ENCODE measurements at places on chromosomes 4 and X.

DNA sequence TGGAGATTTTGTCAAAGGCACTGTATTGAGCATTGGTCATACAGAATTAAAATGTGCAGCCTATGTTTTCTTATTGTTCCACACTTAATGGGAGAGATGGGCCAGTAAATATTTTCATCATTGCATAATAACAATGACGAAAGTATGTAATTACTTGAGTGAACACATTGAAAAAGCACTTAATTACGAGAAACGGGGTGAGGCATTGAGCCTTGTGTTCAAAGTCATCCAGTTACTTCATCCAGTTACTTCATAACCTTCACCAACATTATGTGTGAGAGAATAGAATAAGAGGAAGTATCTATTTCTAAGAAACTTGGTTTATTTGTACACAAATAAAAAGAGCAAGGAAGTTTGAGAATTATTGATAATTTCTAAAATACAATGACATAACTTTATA, 1427.0 kb downstream of the ADGRL3 start:
- no peak for DNase-seq

- no peak for DNase-seq
These were observed 100.9 kb downstream of the FAM53A start for GRCh38 chr4:1583051-1583785.

- DNase-seq, result no peak
These were observed 62.5 kb upstream of the NFKB1 start for GRCh38 chr4:102438396-102439235.

- DNase-seq, result no peak
These were observed 23.1 kb downstream of the EIF4E start for GRCh38 chr4:98905839-98906238.

DNA sequence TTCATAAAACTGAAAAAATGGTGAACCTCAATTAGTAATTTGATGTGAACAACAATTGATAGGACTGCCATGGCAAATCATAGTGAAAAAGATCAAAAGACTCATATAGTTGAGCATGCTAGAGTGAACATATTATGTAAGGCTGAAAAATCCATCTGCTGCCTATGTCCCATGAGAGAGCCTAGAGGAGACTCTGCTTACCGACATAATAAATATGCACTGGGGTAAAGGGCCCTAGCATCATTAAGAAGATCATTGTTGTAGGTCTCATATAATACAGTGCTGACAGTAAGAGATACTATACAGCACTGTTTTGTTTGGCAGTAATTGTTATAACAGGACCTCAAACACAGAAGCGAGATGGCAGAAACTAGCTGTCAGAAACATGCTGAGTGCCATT, 229.0 kb downstream of the PABPC4L start:
- DNase-seq, result no peak

DNA sequence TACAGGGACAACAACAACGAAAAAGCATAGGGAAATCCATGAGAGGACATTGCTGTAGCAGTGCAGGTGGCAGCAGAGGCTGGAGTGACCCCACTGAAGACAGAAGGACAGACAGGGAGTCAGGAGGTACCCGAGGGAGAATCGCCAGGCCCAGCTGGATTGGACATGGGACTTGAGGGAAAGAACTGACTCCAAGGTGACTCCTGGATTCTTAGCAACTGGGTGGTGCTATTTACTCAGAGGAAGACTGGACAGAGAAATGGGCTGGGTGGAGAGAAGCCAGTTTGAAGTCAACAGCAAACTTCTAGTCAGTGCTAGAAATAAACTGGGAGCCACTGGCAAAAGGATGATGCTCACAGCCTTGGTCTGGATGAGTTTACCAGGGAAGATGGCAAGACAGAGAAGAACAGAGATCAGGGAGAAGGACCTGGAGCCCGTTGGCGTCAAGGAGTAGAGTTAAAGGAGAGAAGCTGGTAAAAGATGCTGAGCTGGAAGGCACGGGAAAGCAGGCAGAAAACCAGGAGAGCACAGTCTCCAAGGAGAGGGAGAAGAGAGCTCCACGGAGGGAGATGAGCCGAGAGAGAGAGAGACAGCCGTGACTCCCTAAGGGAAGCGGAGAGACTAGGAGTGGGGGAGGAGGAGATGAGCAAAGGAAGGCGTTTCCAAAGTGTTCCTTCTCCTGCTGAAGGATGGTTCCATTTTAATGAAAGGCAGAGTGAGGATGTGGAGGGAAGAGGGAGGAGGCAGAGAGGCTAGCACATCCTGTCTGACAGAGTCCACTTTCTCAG, 119.4 kb downstream of the AFAP1 start:
- DNase-seq, result no peak

DNA sequence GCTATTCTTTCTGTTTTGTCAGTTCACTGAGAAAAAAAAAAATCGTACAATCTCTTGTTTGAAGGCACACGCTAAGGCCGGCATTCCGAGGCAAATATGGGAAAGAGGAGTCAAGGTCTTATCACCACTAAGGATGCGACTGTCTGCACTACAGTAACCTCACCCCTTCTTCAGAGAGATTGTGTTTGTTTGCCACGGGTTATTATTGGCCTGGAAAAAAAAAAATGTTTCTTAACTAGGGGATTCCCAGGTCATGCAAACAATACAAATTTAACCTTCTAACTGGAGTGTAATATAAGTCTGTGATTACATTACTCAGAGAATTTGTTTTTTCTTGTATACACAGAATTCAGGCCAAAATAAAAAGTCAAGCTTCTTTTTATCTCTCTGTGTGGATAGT, 168.3 kb downstream of the TMA16 start:
- DNase-seq, result no peak

GRCh38 chr4:86908251-86908657, 16.0 kb upstream of the C4orf36 start:
- DNase-seq, result no peak

GRCh38 chr4:159159611-159160010, 56.7 kb downstream of the RAPGEF2 start:
- no peak for DNase-seq

DNA sequence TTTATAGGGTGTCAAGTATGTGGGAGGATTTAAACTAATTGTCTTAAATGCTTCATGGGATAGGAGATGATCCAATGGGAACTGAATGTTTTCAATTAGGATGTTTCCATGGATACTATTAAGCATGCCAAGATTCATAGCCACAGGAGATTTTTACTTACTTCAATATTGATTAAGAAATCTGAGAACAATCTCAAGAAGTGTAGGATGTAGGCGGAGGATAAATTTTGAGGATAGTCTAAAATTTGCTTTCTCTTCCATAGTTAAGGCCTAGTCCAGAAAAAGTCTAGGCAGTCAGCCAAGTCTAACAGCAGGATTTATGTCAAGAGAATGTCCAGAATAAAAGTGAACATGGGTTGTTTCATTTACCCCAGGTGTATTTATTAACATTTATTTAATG, 32.8 kb downstream of the REPS2 start:
- no peak for DNase-seq

- no peak for DNase-seq
These were observed 47.6 kb downstream of the SPIN3 start for GRCh38 chrX:56947699-56948098.

DNA sequence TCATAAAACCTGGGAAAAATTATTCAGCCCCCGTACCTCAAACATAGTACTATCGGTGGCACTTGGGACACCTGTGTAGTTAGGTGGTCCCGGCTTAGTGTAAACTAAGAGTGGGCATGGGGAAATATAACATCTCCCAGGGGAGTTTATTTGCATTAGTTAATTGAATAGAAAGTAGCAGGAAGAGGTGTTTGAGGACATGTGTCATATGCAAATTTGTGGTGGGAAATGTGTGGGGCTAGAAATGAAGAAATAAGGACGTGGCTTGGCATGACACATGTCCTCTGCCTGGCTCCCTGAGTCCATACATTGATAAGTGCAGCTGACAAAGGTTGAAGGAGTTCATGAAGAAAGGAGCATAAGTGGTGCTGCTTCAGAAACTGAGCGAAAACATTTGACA, 483.6 kb downstream of the SH2D1A start:
- no peak for DNase-seq

- DNase-seq, result no peak
These were observed 82.5 kb downstream of the GATB start for GRCh38 chr4:151678048-151678872.

DNA sequence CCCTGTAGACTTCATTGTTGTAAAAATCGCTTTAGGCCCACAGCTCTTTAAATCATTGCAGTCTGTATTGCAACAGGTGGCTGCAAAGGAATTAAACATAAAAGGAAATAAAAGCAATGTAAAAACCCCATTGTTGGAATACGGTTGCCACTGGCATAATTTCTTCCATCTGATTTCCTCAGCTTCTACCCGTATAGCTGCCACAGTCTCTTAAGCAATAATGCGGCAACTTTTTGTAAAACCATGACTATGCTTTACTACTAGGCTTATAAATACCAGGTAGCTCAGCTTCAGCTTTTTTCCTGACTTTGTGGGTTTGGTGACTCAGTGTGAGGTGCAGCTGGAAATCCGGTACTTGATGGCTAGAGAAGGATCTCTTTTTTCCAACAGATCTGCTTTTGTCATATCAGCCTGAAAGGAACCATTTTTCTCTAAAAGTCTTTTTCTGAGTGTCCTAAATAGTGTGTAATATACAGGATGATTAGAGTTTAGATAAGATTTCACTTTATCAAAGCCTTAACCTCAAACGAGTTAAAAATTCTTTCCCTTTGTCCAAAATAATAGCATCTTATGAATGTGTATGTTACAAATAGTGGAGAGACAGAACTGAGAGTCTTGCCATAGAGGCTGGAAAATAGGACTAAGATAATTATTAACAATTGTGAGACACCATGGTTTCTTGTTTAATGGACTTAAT, 268.0 kb downstream of the ADGRL3 start:
- no peak for DNase-seq

DNA sequence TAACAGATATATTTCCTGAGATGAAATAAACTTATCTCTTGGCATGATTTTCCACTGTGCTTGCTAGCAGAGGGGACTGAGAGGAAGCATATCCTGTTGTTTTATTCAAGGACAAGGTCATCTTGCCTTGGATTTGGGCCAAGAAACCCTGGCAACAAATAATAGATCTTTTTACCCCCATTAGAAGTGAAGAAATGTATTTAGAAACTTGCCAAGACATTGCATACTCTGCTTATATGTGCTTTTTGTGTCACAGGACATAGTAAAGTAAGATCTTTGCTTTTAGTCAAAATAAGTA, 170.2 kb downstream of the RAPGEF2 start:
- no peak for DNase-seq

GRCh38 chrX:149630681-149631233, 835 bp downstream of the TMEM185A start:
- DNase-seq, result no peak

GRCh38 chr4:75671802-75672421, 1.3 kb downstream of the G3BP2 start:
- DNase-seq, result peak; percentile 56

DNA sequence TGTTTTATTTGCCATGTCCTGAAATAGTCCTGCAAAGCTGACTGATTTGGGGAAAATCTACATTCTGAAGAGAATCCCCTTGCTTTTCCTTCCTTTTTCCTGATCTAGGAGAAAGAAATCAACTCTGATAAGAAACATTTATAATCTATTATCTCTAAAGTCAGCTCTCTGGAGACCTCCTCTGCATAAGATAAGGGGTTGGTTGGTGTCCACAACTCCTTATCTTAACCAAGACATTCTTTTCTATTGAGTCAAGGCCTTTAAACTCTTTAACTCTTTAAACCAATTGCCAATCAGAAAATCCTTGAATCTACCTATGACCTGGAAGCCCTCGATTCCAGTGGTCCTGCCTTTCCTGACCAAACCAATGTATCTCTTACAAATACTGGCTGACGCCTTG, 373.6 kb upstream of the RASGEF1B start:
- no peak for DNase-seq

GRCh38 chr4:40555176-40555900, 74.3 kb downstream of the RBM47 start:
- no peak for DNase-seq

DNA sequence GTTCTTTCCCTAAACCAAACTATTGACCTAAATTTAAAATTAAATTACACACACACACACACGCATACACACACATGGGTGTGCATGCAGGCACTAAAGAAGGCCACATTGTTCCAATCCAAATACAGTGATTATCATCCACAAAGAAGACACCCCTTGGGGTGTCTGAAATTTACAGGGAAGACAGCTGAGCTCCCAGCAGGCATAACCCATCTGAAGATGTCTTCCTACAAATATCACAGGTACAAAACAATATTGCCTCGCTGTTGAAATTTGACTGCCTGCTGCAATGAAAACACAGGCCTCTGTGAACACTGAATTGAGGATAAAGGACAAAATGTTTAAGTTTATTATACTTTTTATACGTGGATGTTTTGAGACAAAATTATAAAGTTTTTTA, 50.2 kb upstream of the SLC7A11 start:
- DNase-seq, result no peak

GRCh38 chrX:31563792-31564191, 492.0 kb upstream of the FTHL17 start:
- no peak for DNase-seq

GRCh38 chrX:103418811-103419340, 42.5 kb downstream of the BEX3 start:
- DNase-seq, result no peak

GRCh38 chr4:120658772-120659171, 263.8 kb downstream of the PRDM5 start:
- no peak for DNase-seq

- DNase-seq, result no peak
These were observed 449.3 kb downstream of the IL15 start for GRCh38 chr4:142085513-142086292.

DNA sequence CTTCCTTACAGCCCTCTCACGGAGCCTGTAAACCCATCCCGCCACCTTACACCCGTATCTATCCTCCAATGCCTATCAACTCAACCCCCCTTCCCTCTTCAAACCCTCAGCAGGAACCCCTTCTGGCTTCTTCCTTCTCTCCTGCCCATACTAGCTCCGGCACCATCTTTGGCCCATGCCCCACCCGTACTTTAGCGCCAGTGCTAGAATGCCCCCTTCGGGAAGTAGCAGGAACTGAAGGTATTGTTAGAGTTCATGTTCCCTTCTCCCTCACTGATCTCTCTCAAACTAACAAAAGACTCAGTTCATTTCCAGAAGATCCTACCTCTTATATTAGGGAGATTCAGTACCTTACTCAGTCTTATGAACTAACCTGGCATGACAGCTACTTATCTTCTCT, 2.7 kb upstream of the UGT2B15 start:
- DNase-seq, result no peak
